Suppressor macrophage (primary cell): ENCODE measurements at places on chromosomes 1 and 21.

GRCh38 chr1:36650200-36651065 is 167.7 kb upstream of the CSF3R start:
- DNase-seq, result peak; percentile 69

GRCh38 chr1:55828044-55828443 is 612.9 kb upstream of the USP24 start:
- no peak for DNase-seq

DNA sequence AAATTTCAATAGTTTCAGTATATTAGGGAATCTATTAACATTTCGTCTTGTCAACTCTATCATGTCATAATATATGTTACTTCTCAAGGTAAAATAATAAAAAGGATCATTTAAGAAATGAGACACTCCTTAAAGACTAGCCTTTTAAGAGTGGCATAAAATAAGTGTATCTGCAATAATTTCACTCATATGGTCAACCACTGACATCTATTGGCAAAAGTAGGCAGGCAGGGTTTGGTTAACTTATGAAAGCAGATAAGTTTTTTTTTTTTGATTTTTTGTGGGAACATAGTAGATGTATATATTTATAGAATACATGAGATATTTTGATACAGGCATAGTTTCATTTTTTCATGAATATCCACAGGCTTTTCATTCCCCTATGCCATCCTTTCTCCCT is 5.5 kb upstream of the RGS21 start:
- DNase-seq, result peak; percentile 43

- DNase-seq, result no peak
Observed at GRCh38 chr1:192327997-192328396, 11.2 kb downstream of the RGS21 start.

GRCh38 chr21:15192243-15192642 is 127.4 kb upstream of the NRIP1 start:
- no peak for DNase-seq

DNA sequence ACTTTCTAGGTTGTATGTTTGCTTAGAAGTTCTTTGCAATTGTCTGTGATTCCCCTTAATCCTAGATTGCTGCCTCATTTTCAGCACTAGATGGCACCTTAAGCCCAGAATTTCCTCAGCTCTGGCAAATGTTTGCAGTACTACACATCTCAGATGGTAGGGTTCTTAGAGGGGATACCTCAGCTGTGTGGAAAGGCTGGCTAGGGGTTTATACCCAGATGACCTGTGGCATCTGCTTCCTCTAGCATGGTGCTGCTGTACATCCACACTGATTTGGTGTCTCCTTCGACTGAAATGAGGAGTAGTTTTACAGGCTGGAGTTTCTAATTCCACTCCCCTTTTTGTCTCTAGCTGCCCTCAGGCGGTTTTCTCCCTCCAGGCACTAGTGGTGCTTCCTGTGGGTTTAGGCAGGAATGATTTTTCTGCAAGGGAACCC is 23.5 kb downstream of the ASB17 start:
- peak; percentile 19 for DNase-seq

GRCh38 chr1:213570487-213570886 is 417.3 kb upstream of the PROX1 start:
- no peak for DNase-seq

GRCh38 chr1:91070298-91070697 is 48.5 kb upstream of the ZNF644 start:
- no peak for DNase-seq
